ENCODE measurements at places on chromosomes 2 and 18.

- peak; percentile 61 for DNase-seq
Measured at GRCh38 chr18:2121224-2121623, 450.1 kb downstream of the METTL4 start.

- DNase-seq, result no peak
Measured at GRCh38 chr2:23050388-23050787, 334.6 kb upstream of the KLHL29 start.

DNA sequence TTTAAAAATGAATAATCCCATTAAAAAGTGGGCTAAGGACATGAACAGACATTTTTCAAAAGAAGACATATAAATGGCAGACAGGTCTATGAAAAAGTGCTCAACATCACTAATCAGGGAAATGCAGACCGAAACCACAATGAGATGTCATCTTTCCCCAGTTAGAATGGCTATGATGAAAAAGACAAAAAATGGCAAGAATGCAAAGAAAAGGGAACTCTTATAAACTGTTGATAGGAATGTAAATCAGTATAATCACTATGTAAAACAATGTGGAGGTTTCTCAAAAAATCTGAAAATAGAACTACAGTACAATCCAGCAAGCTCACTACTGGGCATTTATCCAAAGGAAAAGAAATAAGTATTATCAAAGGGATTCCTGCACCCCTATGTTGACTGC, 169.2 kb downstream of the METTL4 start:
- no peak for DNase-seq

DNA sequence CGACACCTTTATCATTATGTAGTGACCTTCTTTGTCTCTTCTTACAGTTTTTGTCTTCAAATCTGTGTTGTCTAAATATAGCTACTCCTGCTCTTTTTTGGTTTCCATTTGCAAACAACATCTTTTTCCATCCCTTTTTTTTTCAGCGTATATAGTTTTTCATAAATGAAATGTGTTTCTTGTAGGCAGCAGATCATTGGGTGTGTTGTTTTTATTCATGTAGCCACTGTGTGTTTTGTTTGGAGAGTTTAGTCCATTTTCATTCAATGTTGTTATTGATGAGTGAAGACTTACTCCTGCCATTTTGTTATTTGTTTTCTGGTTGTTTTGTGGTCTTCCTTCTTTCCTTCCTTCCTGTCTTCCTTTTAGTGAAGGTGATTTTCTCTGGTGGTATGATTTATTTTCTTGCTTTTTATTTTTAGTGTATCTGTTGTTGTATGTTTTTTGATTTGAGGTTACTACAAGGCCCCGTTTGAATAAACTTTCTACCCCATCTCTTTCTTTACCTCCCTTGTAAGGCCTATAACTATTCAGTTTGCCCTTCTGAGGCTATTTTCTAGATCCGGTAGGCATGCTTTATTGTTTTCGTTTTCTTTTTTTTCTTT, 81.4 kb downstream of the FAM117B start:
- DNase-seq, result no peak

DNA sequence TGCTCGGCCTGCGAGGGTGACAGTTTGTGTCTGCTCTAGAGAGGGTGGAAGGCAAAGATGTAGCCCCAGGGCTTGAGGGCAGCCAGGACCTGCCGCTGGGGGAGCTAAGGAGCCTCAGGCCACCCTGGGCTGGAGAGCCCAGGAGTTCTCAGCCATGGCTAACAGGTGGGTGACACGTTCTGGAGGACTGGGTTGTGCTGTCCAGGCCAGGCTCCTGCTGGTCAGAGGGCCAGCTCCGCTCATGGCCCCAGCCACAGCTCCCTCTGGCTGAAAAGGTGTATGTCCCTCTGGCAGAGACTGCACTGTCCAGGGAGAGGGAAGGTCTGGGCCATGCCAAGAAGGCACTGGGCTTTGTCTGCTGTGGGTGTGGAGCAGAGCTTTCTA, 19.2 kb downstream of the TMEM185B start:
- DNase-seq, result peak; percentile 28

DNA sequence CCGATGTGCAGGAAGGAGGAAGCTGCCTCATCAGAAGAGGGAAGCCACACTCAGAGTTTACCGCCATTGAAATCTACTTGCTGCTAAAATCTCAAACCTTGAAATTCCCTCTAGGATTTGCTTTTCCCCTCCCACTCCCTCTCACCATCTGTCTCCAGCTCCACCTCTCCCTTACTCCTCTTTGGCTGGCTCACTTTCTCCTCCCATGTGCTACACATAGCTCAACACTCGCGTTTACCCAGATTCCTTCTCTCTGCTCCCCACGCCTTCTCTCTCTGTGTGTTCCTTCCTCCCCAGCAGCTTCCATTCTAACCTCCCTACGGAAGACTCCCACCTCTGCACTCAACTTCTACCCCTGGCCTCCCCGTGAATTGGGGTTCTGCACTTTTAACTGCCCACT, 143.1 kb downstream of the DNER start:
- no peak for DNase-seq

- no peak for DNase-seq
Measured at GRCh38 chr2:68279691-68280090, 27.4 kb upstream of the PPP3R1 start.

GRCh38 chr18:80249217-80250093, 2.1 kb upstream of the PARD6G start:
- no peak for DNase-seq

DNA sequence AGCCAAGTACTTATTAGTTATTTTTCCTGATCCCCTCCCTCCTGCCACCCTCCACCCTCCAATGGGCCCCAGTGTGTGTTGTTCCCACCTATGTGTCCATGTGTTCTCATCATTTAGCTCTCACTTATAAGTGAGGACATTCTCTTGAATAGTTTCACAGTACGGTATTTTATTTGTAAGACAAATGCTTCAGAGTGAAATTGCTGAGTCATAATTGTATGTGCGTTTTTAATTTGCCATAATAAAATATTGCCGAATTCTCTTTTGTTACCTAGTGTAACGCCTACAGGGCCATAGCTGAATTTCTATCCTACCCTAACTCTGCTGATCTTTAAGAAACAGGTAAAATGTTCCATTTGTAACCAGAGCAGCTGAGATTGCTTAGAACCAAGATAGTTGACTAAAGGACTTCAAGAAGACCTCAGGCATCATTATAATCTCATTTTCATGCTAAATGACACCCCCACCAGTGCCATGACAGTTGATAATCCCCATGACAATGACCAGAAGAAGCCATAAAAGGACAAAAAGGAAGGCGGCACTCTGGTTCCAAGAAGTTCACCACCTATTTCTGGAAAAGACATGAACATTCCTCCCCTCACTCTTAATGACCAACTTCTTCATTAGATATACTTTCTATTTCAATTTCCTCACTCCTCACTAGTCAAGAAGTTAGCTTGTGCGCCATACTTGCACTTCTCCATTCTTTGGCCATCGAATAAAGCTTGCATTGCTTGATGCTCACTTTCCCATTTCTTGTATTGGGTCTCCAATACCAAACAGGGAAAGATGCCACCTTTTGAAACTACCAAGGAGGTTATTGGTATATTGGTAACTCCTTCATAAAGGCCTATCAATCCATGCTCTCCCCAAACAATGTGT, 18.4 kb downstream of the SCN9A start:
- no peak for DNase-seq

GRCh38 chr2:131058920-131059319, 34.3 kb downstream of the FAM168B start:
- DNase-seq, result no peak

GRCh38 chr2:9753665-9754531, 89.4 kb upstream of the TAF1B start:
- no peak for DNase-seq

GRCh38 chr2:16620590-16620989, 45.0 kb downstream of the CYRIA start:
- no peak for DNase-seq

- no peak for DNase-seq
Measured at GRCh38 chr2:193774166-193774565, 1579.4 kb upstream of the TMEFF2 start.

GRCh38 chr2:71901466-71901865, 246.2 kb downstream of the CYP26B1 start:
- DNase-seq, result no peak

DNA sequence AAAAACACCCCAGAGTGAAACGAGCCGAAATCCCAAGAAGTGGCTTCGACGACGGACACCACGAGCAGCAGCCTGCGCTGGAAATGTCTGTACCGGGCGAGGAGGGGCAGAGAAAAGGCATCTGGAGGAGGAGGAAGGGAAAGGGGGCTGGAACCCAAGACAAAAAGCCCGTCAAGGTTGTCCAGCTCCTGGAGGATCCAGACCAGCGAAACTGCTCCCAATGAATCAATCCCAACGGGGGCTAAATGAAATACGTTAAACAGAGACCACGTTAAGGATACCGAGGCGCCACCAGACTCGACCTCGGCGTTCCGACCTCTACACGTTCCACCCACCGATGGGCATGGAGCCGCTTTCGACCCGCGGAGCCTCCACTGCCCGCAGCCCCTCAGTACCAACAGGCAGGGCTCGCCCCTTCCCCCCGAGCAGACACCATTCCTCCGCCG, 400 bp downstream of the CCDC88A start:
- peak; percentile 52 for DNase-seq

- no peak for DNase-seq
Measured at GRCh38 chr2:224248944-224249371, 152.9 kb downstream of the FAM124B start.

- peak; percentile 81 for DNase-seq
Measured at GRCh38 chr18:28176948-28177827, at the start of gene CDH2. Gene CDH2 (minus strand): TSS chr18:28177130. CDS start chr18:28177022, 108 bp downstream.

GRCh38 chr18:41396861-41397260, 558.2 kb upstream of the PIK3C3 start:
- DNase-seq, result no peak

GRCh38 chr2:234496835-234497593, at the start of gene ARL4C:
Gene ARL4C (minus strand): TSS chr2:234497081. CDS start chr2:234496586, 495 bp downstream.
- peak; percentile 89 for DNase-seq

DNA sequence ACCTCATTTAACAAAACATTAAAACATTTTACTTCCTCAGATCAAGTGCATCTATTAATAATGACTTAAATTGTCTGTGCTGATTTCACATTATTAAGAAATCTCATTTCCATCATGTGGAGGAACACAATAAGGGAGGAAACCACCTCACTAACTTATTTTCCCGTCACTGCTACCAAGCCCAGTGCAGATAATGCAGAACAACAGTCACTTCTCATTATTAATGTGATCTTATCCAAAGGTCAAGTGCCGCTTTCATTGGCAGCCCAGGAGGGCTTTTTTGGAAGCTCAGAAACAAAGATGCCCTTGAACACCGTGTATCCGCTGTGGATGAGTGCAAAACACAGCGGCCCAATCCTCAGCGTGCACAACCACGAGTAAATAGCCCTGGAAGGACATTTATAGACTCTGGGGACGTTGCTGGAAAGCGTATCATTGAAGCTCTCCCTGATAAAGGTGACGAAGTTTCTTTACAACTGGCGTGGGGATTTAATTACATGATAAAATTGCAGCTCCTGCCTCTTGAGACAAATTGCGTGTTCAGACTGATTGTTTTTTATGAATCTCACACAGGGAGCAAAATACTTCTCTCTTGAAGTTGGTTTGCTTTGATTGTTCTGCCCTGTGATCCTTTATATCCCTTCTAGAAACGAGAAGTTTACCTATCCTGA, 13.2 kb downstream of the ASB18 start:
- no peak for DNase-seq

DNA sequence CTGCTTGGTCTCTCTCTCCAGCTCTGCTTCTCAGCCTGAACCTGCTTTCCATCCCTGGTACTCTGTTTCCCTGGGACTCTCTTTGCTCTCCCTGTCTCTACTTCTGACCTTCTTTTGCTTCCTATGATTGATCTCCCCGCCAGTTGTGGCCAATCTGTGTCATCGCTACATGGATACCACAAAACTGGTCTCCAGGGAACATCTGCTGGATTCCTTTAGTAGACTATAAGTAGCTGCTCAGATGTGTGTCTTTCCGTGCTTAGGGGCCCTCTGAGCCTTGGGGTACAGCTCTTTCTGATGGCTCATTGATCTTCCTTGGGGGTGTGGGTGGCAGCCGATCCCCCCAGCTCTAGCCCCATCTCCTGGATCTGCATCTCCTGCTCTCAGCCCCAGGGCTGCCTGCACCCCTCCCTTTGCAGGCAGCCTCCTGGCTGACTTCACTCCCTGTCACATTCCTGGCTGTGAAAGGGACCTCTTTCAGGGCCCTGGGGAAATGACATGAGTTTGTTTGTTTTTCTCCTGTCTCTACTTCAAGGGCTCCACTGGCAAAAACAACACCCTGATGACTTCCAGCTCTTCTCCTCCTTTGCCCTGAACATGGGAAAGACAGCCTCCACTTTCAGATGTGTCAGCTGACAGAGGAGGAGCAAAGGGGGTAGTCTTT, 333.7 kb downstream of the CYP26B1 start:
- no peak for DNase-seq

DNA sequence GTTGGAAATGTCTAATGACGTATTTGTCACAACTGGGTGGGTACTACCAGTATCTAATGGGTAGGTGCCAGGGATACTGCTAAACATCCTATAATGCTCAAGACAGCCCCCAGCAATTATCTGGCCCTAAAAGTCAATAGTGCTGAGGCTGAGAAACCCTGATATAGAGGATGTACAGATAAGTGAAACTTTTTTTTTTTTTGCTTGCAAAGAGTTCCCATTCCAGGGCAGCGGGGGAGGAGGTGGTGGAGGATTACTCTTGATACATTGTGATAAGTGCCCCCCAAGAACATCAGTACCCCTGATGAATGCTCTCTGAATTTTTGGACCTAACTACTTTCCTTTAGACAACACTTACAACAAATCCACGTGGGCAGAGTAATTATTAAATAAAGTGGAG, 329.7 kb upstream of the SPRED2 start:
- DNase-seq, result no peak

DNA sequence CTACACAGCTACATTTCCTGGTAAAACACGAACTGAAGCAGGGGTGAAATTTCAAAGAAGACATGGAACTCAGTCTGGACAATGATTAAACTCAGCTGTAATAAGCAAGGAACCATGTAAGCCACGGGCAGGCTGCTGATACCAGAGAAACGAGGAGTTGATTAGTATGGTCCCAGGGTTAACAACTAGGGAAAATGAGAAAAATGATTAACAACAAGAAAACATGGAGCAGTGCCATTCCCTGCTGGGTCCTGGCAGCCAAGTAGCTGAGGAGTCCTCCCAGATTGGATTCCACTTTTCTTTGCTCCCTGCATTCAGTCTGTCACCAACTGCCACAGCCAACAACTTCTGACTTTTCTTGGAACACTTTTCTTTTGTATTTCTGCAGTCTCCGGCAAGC, 517.0 kb upstream of the KLHL29 start:
- no peak for DNase-seq

- DNase-seq, result no peak
Measured at GRCh38 chr2:180679693-180680092, 300.7 kb upstream of the UBE2E3 start.

DNA sequence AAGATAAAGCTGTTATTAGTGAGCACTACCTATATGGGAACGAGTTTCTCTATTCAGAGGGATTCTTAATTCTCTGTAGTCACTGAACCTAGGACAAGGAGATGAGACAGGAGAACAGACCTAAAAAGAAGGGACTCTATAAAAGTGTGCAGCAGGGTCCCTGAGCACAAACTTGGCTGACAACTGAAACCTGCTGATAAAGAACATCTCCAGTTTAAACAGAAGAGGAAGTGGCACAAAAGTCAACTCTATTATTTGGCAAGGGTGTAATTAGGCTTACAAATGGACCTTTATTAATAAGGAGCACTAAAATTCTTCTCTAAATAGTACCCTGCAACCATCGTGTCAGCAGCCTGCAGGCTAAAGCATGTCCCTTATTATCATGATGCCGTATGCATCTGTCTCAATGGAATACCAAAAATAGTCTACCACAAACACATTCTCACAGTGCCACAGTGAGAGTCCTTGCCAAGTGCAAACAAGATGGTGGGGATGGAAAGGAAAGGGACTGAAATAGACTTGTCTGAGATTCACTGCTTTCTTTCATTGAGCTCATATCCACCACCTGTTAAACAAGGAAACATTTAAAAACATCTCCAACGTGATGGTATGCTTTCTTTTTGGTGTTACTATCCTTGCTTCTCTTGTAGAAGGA, 260.2 kb downstream of the INSIG2 start:
- DNase-seq, result no peak

Measured in D341Med (cell line).